ENCODE measurements at places on chromosomes 3 and 15.

GRCh38 chr15:70008697-70009290 lies 88.9 kb downstream of the TLE3 start:
- no peak for DNase-seq

GRCh38 chr15:68631601-68632051 lies 52.8 kb downstream of the CORO2B start:
- no peak for DNase-seq

DNA sequence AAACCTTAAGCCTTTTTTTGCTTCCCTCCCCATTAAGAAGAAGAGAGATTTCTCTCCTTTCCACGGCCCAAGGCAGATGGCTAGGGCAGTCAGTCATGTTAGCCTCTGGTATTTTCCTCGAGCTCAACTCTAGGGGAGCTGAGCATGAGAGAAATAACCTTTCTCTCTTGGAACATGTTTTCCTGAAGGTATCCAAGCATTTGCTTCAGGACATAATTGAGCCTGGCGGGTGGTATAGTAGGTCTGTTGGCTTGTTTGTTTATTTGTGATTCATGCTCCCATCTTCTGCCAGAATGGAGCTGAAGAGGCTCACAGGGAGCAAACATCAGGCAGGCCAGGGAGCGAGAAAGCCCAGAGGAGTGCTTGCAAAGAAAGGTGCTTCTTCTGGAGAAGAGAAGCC lies 102.5 kb downstream of the MESD start:
- DNase-seq, result no peak

DNA sequence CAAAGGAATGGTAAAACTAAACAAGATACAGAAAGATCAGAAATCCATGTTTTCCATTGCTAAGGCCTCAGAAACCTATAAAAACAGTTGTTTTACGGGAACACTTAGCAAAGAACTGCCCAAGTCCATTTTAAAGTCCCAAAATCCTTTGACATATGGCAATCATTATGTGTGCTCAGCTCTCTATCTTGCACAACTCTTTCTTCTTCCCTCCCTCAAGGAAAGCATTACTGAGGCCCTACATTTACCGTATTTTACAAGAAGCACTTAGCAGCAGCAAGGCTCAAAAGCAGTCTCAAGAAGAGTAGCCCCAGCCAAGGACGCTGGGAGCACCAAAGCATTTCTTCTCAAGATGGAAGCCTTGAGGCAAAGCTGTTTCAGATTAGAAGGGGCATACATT lies 169.6 kb upstream of the LRTM1 start:
- DNase-seq, result no peak

- no peak for DNase-seq
Observed at GRCh38 chr3:21754839-21755238, 3.8 kb upstream of the ZNF385D start.

DNA sequence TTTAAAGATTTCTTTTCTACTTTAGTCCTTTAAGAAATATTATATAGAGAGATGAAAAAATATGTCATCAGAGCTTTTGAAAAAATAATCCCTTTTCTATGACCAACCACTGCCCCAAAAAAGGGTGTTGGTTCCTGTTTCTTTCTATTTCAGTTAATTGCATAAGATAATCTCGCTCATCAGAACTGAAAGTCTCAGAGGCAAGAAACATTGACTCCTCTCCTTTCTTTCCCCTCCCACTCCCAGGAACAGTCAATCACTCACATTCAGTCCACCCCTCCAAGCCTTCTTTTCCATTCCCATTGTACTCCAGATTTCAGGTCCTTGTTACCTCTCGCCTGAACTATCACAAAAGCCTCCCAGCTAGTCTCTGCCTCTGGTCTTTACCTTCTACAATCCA lies 153.7 kb upstream of the ABI3BP start:
- no peak for DNase-seq

DNA sequence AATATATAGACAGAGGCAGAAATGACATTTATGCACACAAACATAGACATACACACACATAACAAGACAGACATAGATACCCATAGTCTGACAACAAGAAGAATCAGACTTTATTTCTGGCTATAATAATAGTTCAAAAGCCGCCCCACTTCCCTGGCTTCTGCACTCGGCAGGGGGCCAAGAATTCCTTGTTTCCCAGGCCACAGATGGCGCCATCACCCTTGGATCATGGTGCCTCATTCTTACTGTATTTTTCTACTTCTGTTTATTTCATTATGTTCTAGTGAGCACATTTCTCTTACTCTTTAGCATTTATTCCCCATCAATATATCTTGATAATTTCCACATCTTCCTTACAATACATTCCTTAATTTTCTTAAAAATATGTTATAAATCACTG lies 387.5 kb downstream of the NLGN1 start:
- no peak for DNase-seq

GRCh38 chr3:128624526-128625138 lies 26.0 kb downstream of the RPN1 start:
- no peak for DNase-seq

All from lower leg skin (tissue), 4 donors.